Activated CD4-positive, CD25-positive, alpha-beta regulatory T cell treated with anti-CD3 and anti-CD28 coated beads, Interleukin-2, amount 50 U/mL, for 16 hours (primary cell): ENCODE measurements at places on chromosomes 5 and 9.

DNA sequence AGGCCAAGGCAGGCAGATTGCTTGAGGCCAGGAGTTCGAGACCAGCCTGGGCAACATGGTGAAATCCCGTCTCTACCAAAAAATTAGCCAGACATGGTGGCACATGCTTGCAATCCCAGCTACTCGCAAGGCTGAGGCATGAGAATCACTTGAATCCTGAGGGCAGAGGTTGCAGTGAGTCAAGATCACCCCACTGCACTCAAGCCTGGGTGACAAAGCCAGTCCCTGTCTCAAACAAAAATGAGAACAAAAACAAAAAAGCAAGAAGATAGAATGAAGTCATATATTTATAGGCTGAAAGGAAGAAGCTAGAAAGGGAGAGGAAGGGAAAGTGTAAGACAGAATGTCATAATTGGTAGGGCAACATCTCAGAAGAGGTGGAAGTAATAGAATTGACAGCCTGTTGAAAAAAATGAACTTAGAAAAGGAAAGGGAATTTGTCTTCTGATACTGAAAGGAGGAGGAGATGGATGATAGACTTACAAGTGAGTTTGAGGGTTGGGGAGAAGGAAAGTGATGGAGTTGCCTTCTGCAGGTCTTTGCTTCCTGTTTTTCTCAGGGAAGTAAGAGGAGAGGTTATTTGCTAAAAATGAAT is 32.2 kb downstream of the CARD6 start:
- no peak for DNase-seq

GRCh38 chr9:89743573-89744254 is 138.9 kb downstream of the GADD45G start:
- DNase-seq, result no peak

- DNase-seq, result no peak
Measured at GRCh38 chr5:151338734-151339133, 8.6 kb downstream of the SLC36A2 start.

- DNase-seq, result no peak
Measured at GRCh38 chr5:173627860-173628392, 11.5 kb upstream of the BOD1 start.

DNA sequence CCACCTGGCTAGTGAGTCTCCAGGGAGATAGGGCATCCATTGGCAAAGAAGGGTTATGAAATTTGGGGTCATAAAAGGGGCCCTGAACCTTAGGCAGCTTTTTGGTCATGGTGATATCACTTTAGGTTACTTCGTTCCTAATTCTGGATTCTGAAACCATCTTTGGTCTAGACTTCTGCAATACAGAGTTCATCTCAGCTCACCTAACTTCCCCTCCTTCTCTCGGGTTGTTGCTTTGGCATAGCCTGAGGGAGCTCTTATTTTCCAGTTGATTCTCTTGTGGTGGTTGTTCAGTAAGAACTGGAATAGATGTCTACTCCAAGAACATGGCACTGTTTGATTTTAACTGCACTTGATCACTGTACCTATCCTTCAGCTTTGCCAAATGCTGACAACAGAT is 148.9 kb upstream of the RUSC2 start:
- DNase-seq, result no peak
